ENCODE measurements at places on chromosomes 2 and 18.

- no peak for DNase-seq
Observed at GRCh38 chr2:100905132-100905805, 85.3 kb downstream of the NPAS2 start.

- no peak for DNase-seq
Observed at GRCh38 chr2:96798733-96799622, 17.1 kb upstream of the CNNM3 start.

GRCh38 chr2:226018641-226019040 is 619.1 kb downstream of the NYAP2 start:
- DNase-seq = no peak

GRCh38 chr2:72649810-72650209 is 176.0 kb downstream of the EXOC6B start:
- DNase-seq = no peak

- DNase-seq = no peak
Observed at GRCh38 chr2:109065391-109065734, 63.6 kb upstream of the SH3RF3 start.

- DNase-seq = no peak
Observed at GRCh38 chr2:175687465-175687864, 314.6 kb downstream of the LNPK start.

DNA sequence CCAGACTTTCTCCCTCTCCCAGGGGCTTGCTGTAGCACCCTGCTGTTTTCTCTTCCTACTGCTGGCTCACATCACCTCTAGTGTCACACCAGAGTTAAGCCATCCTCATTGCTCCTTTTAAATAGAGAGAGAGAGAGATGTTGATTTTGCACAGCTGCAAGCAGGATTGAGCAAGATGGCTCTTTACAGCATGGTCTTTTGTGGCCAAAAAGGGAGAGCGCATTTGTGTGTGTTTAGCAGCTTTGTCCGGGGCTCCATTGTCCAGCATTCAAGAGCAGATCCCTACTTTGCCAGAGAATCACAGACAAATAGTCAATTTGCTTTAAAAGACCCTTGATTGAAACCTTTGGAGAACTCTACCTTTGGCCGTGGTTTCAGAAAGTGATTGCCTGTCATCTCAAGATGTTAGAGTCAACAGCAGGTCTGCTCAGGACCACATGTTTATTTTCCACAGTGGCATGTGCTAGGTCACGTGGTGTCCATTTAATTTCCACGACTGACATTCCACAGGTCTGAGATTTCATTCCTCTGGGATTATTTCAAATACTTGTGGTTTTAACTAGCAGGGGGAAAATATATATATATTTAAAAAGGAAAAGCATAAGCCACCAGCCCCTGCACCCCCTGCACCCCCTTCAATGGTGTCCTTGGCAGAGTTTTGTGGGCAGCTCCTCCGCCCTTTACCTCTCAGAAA is 359.9 kb upstream of the SLC14A2 start:
- no peak for DNase-seq

DNA sequence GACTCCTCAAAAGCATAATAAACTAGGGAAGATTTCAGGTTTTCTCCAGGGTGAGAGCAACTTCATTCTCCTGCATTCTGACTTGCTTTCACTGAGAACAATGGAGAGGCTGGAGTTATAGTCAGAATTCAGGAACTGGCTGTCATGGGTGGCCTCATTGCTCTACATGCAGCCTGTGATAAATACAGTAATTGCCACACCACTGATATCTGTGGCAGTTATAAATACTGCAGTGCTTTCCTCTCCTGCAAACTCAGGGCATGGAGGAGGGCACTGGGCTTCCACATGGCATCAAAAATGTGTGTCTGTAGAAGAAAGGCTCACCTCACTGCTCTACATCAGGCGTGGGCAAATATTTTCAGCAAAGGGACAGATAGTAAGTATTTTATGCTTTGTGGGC is 510.2 kb downstream of the ZNF516 start:
- no peak for DNase-seq

DNA sequence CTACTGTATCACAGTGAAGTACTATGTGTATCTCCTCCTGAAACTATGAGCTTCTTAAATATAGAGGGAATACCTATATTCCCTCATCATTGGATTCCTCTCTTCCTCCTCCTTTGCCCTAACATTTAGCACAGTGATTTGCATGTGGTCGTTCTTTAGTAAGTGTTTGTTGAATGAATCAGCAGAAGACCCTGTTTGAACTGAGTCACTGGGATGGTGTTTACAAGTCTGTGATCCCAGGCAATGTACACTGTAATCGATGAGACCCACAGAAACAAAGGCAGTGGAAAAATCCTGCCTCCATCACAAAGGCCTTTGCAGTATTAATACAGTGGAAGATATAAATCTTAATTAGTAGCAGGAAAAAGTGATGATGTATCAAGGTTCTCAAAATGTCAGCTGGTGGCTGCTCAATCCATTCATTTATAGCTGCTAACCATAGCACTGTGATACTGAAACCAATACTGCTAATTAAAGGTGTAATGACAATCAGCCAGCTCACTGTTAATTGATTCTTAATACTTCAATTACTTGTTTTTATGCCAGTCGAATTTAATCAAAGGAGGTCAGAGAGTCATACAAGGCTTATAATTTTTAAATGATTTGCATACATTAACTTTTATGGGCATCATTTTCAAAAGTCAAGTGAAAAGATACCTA is 20.8 kb upstream of the MYO3B start:
- DNase-seq = no peak

DNA sequence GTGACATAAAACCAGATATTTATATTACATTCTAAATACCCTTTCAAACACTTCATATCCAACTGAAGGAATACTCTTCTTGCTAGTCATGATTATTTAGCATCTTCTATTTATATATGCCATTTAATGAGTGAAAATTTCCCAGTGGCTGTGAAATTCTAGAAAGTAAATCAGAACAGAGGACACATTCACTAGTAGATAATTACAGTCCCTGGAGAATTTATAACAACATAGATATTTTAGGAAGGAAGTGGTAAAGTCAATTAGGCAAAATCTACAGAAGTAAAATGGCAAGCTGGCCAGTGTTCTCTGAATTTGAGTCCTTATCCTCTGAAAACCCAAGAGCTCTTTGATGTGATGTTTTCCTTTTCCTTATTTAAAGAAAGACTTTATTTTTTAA is 121.8 kb downstream of the PMAIP1 start:
- no peak for DNase-seq

DNA sequence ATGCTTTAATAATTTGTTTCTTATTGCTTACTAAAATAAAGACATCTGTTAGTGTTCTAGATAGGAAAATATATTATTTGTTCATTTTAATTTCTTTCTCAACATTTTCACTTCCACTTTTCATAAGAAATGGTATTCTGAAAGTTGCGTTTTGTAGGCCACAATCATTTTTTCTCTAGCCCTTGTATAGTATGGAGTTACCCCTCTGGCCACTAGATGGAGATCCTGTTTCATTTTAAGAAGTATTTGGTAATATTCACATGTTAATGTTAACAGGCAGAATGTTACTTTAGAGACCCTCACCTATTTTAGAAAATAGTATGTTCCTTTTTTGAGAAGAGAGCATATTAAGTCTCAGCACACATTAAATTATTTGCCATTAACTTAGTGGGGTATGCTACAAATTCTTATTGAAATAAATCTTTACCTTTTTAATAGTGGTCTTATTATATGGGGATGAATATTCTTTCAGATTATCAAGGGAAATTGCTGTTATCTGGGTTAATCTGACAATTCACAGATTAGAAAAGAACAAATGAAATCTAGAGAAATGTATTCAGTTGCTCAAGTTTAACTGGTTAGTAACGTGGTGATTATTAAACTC is 73.9 kb upstream of the TTC27 start:
- DNase-seq = no peak

GRCh38 chr2:50781646-50782045 is 250.3 kb downstream of the NRXN1 start:
- DNase-seq = no peak

DNA sequence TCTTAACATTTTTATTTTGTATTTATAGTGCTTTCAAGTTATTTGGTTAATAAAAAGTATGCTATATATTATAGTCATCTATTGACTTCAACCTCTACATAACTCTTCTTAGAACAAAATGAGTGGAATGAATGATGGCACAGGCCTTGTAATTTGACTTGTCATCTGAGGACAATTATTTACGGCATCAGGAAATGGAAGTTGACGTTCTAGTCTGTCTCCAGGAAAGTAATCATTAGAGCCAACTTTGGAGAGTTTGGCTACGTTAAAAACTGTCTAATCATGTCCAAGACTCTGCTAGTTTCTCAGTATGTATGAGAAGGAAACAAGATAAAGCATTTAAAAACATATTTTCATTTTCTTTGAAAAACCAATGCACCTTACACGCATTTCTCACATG is 353.6 kb downstream of the ARHGAP15 start:
- DNase-seq = no peak

DNA sequence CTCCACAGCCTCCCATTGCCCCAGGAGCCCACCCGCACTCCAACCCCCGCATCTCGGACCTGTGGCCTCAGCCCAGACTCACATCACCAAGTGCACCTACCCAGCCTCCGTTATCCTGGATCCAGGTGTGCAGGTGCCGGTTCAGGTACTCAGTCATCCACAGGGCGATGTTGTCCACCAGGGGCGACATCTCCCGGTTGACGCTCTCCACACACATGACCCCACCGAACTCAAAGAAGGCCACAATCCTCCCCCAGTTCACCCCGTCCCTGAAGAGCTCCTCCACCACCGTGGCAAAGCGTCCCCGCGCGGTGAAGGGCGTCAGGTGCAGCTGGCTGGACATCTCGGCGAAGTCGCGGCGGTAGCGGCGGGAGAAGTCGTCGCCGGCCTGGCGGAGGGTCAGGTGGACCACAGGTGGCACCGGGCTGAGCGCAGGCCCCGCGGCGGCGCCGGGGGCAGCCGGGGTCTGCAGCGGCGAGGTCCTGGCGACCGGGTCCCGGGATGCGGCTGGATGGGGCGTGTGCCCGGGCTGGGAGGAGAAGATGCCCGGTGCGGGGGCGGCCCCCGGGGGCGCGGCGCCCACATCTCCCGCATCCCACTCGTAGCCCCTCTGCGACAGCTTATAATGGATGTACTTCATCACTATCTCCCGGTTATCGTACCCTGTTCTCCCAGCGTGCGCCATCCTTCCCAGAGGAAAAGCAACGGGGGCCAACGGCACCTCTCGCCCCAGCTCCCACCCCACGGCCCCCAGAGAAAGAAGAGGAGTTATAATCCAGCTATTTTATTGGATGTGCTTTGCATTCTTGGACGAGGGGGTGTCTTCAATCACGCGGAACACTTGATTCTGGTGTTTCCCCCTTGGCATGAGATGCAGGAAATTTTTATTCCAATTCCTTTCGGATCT is 1.3 kb downstream of the BCL2 start:
- peak; percentile 33 for DNase-seq

DNA sequence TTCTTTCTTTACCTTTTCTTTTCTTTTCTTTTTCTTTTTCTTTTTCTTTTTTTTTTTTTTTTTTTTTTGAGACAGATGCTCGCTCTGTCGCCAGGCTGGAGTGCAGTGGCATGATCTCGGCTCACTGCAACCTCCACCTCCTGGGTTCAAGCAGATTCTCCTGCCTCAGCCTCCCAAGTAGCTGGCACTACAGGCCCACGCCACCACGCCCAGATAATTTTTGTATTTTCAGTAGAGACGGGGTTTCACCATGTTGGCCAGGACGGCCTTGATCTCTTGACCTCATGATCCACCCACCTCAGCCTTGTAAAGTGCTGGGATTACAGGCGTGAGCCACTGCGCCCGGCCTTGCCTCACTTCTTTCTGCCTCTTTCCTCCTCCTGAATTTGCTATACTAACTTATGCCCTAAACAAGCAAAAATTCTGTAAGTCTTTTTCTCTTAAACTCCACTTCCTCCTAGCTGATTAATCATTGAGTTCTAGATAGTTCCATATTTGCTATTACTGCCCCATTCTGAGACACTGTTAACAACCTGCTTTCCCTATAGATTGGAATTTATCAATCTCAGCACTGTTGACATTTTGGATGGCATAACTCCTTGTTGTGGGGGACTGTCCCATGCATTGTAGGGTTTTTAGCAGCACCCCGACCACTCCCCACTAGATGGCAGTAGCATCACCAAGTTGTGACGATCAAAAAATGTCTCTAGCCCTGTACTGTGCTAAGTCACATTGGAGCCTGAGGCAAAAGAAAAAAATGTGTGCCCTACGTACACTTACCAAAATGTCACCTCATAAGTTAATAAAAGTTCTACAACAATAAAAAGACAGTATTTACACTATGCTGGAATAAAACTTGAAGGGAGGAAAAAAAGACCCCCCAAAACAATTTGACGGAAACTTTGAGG is 16.4 kb upstream of the THADA start:
- peak; percentile 77 for DNase-seq

GRCh38 chr2:11288431-11288830 is 56.0 kb downstream of the ROCK2 start:
- no peak for DNase-seq

DNA sequence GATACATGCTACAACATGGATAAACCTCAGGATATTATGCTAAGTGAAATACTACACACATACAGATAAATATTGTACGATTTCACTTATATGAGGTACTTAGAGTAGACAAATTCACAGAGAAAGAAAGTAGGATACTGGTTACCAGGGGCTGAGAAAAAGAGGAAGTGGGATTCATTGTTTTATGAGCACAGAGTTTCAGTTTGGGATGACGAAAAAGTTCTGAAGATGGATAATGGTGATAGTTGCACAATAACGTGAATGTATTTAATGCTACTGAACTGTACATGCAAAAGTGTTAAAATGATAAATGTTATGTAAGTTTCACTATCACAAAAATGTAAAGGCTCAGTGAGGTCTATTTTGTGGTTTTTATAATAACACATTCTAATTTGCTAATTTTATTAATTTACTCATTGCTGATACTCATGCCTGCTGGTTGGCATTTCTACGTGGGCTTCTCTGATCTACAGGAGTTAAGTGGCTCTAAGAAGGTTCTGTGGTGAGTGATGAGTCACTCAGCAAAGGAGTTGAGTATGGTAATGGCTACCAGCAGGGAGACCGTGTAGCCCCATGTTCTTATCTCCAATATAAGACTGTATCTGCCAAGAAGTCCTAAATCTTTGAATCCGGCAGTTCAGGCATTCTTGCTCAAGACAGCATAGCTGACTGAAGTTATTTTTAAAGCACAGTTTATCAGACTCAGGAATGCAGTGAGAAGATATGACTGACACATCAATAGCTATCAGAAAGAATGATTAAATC is 41.1 kb downstream of the UPP2 start:
- no peak for DNase-seq

DNA sequence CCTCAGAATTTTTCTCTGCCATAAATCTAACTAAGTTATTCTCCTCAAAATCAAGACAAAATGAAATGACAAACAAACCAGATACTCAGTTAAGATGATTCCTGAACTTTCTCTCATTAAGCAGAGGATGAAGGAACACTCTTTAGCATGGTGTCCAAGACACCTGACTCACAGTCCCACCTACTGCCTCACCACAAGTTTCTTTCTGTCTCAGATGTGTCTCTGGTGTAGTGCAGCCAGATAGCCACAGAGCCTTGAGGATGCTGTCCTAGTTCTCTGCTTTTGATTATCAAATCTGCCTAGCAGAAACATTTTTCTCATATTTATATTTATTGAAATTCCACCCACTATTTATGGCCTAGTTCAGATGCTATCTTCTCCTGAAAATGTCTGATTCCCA is 103.6 kb upstream of the TMEM200C start:
- no peak for DNase-seq
